ENCODE measurements at places on chromosomes 11 and 22.

DNA sequence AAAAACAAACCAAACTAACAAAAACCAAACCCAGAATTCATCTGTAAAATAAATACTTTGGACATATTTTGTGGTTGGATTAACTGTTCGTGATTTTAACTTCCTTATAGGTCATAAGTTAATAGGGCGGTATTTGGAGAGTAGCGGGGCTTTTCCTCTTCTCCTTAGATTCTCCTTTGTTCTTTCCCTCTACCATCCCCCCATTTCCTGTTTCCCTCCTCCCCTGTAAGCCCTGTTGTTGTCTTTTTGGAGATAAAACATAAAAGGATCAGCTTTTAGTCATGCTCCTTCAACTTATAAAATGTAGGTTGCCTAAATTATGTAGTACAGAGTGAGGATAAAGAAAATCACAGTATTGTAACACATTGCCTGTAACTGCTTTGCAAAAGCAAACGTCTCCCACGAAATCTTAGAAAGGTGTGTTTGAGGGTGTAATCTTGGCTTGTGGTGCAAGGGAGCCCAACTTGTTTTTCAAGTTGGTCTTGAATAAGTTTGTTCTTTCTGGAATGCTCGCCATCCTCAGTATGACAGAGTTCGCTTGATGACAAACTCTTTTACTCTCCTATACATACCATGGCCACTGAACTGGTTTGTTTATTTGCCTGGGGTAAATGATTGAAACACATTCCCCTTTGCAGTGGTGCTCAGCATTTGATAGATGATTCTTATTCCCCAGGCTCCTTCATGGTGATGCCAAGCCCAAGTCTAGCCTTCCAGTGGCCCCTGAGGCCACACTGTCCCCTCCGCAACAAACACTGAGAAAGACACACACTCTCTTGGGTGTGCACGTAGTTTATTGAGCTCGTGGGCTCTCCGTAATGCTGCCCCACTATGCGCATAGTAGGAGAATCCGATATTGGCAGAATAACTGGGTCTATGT is 49.4 kb downstream of the TEAD1 start:
- peaks cover 60% of the 10 kb centered on the region for H3K27me3 ChIP-seq
- no peaks in the 10 kb centered on the region for H3K36me3 ChIP-seq
- no peak overlapping the region for H3K27ac ChIP-seq
- no peaks in the 10 kb centered on the region for H3K4me1 ChIP-seq
- H3K4me3 ChIP-seq, result no peak overlapping the region

DNA sequence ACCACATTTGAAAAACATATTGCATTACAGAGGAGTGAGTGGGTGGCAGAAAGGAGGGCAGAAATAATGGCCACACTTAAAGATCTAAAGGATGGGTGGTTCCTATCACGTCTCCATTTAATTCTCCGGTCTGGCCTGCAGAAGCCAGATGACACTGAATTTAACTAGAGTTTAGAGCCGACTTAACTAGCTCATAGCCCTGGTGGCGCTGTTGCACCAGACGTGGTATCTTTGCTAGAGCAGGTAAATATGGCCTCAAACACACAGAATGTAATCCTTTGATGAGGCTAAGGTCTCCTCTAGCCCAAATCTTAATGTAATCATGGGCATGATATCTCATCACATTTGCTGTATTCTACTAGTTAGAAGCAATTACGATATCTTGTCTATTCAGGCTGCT is 51.5 kb upstream of the GAL start:
- peak; percentile 28 for DNase-seq
- no peak overlapping the region for H3K4me3 ChIP-seq
- peaks cover 2% of the 10 kb centered on the region for H3K27me3 ChIP-seq
- H3K27ac ChIP-seq, result no peak overlapping the region

GRCh38 chr11:82842019-82842418 is 58.2 kb downstream of the PRCP start:
- no peaks in the 10 kb centered on the region for H3K27me3 ChIP-seq
- no peak overlapping the region for H3K4me3 ChIP-seq
- no peak overlapping the region for H3K27ac ChIP-seq
- H3K36me3 ChIP-seq, result peaks cover 19% of the 10 kb centered on the region
- no peak for DNase-seq
- H3K4me1 ChIP-seq, result no peaks in the 10 kb centered on the region

DNA sequence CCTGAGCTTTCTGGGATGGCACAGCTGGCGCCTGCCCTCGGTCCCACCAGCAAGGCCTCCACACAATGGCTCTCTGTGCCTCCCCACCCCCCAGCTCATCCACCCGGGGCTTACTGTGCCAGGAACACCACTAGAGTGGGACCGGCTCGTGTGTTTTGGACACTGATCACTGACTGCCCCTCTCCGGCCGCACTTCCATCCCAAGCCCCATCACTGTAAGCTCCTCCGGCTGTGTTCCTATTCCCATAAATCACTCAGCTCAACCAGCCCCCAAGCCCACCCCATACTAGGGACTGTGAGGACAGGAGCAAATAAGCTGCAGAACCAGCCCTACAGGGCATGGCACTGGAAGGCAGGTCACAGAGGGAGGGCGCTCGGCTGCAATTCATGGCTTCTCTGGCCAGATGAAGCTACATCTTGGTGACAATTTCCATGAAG is 7.3 kb downstream of the APBB1 start:
- no peak for DNase-seq
- H3K27me3 ChIP-seq, result no peaks in the 10 kb centered on the region
- H3K27ac ChIP-seq, result no peak overlapping the region
- H3K36me3 ChIP-seq, result peaks cover 4% of the 10 kb centered on the region

GRCh38 chr11:75239531-75240290 is 863 bp upstream of the TPBGL start:
- no peak for DNase-seq
- H3K27me3 ChIP-seq, result peaks cover 50% of the 10 kb centered on the region
- H3K4me1 ChIP-seq, result peaks cover 17% of the 10 kb centered on the region
- peak overlapping the region; percentile 70 for H3K4me3 ChIP-seq

DNA sequence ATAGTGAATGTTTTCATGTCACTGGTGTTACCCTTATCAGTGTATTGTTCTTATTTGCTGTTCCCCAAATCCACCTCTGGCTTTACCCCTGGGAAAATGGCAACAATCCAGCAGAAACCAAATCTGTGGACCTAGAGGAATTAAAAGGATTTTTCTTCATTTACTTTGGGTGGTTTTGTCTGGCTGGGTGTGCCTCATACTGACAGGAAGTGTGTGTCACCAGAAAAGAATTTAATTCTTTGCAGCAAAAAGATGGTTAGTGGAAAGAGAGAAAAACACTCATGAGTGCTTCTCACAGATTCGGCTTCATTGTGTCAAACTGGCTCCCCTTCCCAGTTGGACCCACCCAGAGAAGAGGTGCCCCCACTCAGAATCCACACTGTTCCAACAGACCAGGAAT is 38.9 kb downstream of the FZD4 start:
- no peak for DNase-seq
- H3K36me3 ChIP-seq, result no peaks in the 10 kb centered on the region
- H3K4me1 ChIP-seq, result no peaks in the 10 kb centered on the region
- H3K27me3 ChIP-seq, result peaks cover 5% of the 10 kb centered on the region
- H3K27ac ChIP-seq, result no peak overlapping the region
- no peak overlapping the region for H3K4me3 ChIP-seq
